ENCODE measurements at places on chromosomes 13 and 19.

GRCh38 chr13:95474992-95475391, 77.5 kb upstream of the CLDN10 start:
- ATAC-seq, result no peak

DNA sequence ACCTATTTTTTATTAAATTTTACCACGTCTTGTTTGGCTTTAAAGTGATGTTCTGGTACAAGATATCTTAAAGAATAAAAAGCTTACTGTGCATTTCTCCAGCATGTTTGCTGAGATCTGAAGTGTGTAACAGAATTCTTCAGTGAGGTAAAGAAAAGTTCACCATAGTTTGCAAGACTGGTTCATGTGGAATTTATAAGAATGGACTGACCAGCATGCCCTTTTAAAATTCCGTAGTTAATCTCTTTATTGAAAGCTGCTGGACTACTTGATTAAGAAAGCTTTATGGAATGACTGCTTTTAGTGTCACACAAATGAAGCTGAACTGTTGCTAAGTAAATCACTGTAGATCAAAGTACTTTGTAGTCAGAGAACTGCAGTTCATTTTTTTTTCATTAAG, 119.2 kb downstream of the GPC6 start:
- ATAC-seq, result no peak

- ATAC-seq, result no peak
Observed at GRCh38 chr19:13396250-13397080, 109.8 kb downstream of the CACNA1A start.

DNA sequence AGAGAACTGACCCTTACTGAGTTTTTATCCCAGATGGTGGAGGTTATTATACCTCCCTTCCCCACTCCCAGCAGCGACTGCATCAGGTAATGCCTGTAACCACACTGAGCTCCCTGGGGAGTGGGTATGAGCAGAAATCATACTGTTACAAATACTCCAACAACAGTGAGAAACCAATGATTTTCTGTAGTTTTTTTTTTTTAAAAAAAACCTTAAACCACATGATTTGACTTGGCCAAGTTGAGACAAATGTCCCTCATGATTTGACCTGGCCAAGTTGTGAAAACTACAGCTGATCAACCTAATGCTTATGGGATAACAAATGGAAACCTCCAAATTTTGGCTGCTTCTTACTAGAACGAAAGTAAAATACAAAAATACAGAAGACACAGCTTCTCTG, 33.1 kb upstream of the SERP2 start:
- ATAC-seq, result no peak

GRCh38 chr19:53055117-53055516, 10.6 kb downstream of the ERVV-2 start:
- no peak for ATAC-seq

GRCh38 chr19:49981603-49982593, 20.9 kb upstream of the SIGLEC11 start:
- ATAC-seq, result no peak

DNA sequence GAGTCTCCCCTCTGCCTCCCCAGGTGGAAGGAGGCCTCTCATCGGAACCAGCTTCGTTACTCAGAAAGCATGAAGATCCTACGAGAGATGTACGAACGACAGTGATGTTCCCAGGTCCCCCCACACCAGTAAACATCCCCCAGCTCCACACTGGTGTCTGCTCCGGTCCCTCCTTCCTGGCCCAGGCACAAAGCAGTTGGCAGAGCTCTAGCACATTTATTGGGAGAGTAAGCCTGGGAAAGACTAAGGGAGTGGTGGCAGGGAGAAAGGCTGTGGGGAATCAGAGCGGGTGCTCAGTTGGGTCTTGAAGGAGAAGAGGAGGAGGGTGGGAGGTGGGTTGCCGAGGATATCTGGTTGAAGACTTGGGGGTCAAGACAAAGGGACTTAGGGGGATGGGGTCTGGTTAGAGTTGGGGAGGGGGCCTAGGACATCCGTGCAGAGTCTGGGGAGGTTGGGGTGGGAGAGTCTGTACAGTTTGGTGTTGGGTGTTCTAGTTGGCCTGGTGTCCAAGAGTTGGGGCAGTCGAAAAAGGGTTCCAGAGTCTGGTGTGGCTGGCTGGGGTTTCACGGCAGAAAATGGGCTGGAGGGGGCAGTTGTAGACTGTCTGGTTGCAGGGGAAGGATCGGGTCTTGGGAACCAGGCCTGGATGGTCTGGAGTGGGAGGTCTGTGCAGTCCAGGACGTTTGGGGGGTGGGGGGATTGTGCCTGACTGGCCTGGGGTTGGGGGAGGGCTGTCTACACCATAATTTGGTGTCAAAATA, 2.3 kb downstream of the HSPB6 start:
- ATAC-seq, result no peak

GRCh38 chr13:114269281-114269770, 12.1 kb upstream of the UPF3A start:
- peak; percentile 79 for ATAC-seq
